ENCODE measurements at places on chromosomes 7 and 10.

DNA sequence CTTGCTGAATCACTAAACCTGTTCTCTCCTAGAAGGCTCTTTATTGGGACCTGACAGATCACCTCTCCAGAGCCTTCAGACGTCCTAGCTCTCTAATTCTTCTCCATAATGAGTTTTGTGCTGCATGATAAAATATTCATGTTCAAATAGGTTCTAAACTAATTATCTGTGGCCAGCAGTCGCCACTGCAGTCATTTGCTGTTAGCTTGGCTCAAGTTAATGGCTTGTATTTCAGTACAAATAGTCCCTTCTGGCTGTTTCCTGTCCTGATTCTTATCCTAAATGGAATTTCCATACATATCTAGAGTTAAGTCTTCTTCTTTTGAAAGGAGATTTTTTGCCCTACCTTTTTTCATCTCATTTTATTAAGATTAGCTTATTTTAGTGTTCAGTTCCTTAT is 303.2 kb downstream of the EXOC4 start:
- no peak for ATAC-seq

GRCh38 chr7:67344481-67345193 is 348.0 kb downstream of the TYW1 start:
- ATAC-seq = no peak

- no peak for ATAC-seq
Observed at GRCh38 chr7:148997497-148997896, 30.8 kb downstream of the PDIA4 start.

DNA sequence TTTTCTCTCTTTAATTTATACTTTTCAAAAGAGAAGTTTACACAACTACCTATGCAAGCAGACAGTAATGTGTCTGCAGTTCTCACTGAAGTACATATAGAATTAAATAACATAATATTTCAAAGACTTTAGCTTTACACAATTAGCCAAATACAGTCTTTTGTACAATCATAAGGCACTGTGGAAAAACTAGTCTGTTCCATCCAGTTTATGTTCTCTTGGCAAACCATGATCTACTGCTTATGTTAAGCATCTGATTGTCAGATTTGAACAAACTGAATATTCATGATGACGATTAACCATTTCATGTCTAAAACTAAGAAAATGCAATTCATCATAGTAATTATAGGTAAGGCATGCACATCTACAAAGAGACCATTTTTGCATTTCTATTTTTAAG is 842 bp downstream of the SEMA3A start:
- no peak for ATAC-seq

- peak; percentile 24 for ATAC-seq
Observed at GRCh38 chr10:13890233-13891127, 303.7 kb downstream of the PRPF18 start.

GRCh38 chr10:43880160-43880559 is 231.5 kb upstream of the ZNF32 start:
- ATAC-seq = no peak

Measured in gastroesophageal sphincter (tissue), 4 donors.